GM18507 (cell line): ENCODE measurements at places on chromosomes 6 and 20.

DNA sequence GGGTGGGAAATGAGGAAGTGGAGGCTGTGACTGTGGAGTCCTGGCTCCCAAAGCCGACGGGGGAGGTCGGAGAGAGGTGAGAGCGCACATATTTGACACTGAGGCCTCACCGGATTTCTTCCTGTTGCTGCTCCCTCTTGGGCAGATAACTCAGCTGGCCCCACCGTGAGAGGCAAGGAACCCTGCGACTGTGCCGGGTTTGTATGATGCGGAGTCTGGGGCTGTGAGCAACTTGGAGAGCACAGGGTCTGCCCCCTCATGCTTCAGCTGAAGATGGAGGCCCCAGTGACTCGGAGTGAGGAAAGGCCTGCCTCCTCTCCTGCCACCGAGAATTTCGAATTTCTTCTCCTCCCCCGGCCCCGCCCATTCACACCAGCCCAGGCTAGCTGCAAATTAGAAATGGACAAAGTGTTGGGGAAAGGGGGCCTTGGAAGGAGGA lies 160.6 kb downstream of the GRM4 start:
- DNase-seq, result no peak

GRCh38 chr6:159311618-159312017 lies 142.4 kb downstream of the FNDC1 start:
- DNase-seq, result no peak

- no peak for DNase-seq
Observed at GRCh38 chr20:44609006-44609515, 26.7 kb downstream of the PKIG start.

DNA sequence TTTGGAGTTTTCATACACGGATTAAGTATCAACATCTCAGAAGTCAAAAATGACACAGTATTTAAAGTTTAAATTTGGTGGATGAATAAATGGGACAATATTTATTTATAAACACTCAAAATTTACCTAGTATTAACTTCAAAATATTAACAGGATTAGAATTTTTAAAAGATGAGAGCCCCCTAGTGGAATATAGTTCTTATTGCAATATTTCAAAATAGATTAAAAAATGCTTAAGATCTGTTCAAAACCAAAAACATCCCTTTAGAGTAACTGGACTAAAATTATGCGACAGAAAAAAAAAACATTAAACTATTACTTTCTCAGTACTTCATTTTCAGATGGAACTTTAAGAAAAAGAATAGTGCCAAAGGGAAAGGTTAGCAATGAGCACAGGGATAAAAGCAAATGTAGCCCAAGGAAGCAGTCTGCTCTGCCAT lies 56.6 kb downstream of the SNX14 start:
- DNase-seq, result no peak

GRCh38 chr20:21063276-21063675 lies 42.9 kb downstream of the LINC00237 start:
- DNase-seq, result no peak

- no peak for DNase-seq
Observed at GRCh38 chr20:36279362-36279761, 26.8 kb upstream of the DLGAP4 start.

GRCh38 chr6:119294984-119295383 lies 54.6 kb downstream of the MAN1A1 start:
- no peak for DNase-seq

DNA sequence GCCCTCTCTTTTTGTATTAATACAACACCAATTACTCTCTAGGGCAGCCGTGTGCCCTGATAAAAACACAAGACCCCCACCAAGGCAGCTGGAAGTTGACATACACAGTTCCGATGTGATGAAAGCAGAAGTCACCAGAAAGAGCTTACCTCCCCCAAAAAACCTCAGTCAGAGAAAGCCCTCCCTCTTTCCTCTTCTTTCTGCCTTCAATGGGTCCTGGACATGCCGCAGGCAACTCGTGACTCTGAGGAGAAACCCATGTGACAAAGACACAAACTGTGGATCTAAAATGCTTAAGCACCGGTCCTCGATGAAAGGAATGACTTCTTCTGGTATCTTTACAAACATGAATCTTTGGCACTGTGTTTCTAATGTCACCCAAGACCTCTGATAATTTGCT lies 117.7 kb upstream of the CCDC28A start:
- DNase-seq, result no peak

GRCh38 chr6:148945301-148946021 lies 198.6 kb downstream of the UST start:
- no peak for DNase-seq

GRCh38 chr20:2756056-2756611 lies 44.3 kb downstream of the CPXM1 start:
- no peak for DNase-seq

DNA sequence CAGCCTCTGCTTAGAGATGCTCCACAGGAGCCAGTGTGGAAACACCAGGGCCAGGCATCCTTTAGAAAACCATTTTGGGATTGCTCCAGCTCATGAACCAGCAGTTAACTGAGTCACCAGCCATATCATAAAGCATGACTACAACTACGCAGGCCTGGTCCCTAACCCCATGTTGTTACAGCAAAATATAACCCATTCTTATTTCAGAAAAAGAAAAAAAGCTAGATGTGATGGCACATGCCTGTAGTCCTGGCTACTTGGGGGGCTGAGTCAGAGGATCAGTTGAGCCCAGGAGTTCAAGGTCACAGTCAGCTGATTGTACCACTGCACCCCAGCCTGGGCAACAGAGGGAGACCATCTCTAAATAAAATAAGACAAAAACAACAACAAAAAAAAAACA lies 36.8 kb downstream of the C6orf15 start:
- DNase-seq, result no peak

GRCh38 chr20:13262671-13263360 lies 41.7 kb downstream of the ISM1 start:
- DNase-seq, result no peak

GRCh38 chr6:146915671-146916127 lies 288.5 kb upstream of the STXBP5 start:
- DNase-seq, result no peak

- DNase-seq, result no peak
Observed at GRCh38 chr6:136538836-136539235, 11.4 kb downstream of the MAP7 start.

GRCh38 chr6:106258726-106259125 lies 66.8 kb downstream of the ATG5 start:
- no peak for DNase-seq

GRCh38 chr20:11379257-11380011 lies 538.3 kb upstream of the BTBD3 start:
- no peak for DNase-seq

GRCh38 chr6:31579546-31580437 lies 2.4 kb downstream of the LTB start:
- no peak for DNase-seq

GRCh38 chr6:163248051-163248450 lies 166.5 kb upstream of the QKI start:
- no peak for DNase-seq

DNA sequence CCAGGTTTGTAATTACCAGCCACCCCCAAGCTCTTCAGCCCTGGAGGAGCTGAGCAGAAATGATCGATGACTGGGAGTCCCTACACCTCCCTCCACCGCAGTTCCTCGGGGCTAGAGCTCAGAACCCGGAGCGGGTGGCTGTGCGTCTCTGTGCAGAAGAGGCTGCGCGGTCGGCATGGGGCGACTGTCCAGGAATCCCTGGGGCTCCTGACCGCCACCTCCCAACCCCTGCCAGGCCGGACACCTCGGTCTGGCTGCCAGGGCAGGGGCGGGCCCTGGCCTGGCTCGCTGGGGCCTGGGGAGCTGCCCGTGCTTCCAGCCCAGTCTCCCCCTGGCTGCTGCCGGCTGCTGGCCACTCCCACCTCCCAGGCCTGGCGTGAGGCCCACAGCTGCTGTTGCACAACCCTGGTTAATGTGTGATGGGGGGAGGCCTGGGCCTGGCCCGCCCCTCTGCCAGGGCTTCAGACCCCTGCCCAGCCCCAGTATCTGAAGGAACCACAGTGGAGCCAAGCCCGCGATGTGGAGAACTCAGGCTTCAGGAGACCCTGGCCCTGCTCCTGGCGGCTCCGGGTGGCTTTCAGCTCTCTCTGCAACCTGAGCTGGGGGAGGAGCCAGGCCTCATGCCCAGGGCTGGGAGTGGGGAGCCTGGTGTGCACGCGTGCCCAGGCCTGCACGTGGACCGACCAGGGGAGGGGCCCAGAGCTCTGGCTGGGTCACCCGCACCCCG lies 1.2 kb downstream of the SLC2A4RG start:
- DNase-seq, result no peak

DNA sequence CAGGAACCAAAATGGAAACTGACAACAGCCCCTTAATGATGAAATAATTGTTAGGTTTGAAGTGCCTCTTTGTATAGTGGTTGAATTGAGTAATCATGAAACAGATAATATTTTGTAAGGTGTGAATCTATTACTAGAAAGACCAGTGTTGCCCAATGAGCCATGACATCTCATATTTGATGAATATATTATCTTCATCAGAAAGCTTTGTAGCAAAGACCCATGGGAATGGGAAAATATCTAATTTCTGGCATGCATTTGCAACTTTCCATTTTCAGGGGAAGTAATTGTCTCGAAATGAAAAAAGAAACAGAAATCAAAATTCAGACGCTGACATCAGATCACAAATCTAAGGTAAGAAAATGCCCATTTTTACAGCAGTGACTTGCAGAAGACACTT lies 57.3 kb upstream of the LAMP5 start:
- no peak for DNase-seq

- DNase-seq, result no peak
Observed at GRCh38 chr20:32858189-32858588, 534 bp upstream of the EFCAB8 start.
